RPMI7951 (cell line): ENCODE measurements at places on chromosomes 7 and 10. TPM values are rescaled to one million over a fixed set of nuclear protein-coding genes. Genes with fewer than 3 reads are reported as not detected.

Gene PRKCQ
- not detected in 2 replicates for total RNA-seq

- DNase-seq = no peak
Observed at GRCh38 chr10:543862-544822, 145.3 kb downstream of the DIP2C start.

DNA sequence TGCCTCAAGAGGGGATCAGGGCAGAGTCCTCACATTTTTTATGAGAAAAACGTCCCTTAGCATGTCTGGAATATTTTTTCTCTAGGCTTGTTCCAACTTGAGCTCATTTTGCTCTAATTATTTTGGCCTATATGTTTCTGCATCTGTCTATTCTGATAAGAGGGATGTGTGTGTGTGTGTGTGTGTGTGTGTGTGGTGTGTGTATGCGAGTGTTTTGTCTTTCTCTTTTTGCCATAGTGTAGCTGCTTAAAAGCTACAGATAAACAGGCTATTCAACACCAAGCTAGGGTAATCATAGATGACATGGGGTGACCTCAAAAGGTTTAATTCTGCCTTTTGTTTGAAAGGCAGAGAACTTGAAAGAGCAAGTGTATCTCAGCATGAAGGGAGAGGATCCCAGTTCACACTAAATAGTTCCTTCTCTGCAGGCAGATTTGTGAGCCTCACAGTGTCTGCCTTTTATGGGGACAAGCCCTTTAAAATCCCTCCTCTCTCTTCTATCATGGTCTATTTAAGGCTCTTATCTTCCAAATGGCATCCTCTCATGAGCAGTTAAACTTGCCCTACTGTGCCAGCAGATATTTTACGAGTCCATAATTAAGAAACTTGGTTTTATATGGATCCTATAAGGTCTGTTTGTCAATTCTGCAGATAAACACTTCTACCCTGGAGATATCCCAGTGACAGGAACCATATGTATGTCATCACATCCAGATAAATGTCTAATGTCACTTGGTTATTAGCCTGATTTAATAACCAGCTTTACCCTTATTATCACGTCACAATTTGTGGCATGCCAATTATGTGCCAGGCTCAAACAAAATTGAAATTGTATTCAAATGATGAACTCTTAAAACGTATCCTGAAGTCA is 202.9 kb upstream of the MTPN start:
- no peak for DNase-seq

Gene SCIN
- not detected in 2 replicates for total RNA-seq

Gene MGMT
- total RNA-seq = 6.2 and 7.5 TPM in 2 replicates

Gene OR6B1
- total RNA-seq = not detected in 2 replicates

DNA sequence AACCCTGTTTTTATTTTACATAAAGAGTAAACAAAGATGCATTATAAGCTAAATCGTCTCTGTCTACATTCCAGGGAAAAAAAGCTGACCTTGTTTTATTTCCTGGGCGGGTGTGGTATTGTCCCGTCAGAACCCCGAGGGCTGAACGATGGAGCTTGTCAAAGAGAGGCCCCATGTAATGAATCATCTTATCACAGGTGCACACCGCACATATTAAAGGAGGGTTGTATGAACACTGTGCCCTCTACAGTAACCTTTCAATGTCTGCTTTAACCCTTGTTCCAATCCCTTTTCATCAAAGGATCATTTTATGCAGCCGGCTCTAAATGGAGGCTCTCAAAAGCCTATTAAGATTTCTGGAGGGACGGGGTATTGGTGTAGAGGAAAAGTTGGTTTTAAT is 158.5 kb upstream of the YAE1 start:
- DNase-seq = no peak

DNA sequence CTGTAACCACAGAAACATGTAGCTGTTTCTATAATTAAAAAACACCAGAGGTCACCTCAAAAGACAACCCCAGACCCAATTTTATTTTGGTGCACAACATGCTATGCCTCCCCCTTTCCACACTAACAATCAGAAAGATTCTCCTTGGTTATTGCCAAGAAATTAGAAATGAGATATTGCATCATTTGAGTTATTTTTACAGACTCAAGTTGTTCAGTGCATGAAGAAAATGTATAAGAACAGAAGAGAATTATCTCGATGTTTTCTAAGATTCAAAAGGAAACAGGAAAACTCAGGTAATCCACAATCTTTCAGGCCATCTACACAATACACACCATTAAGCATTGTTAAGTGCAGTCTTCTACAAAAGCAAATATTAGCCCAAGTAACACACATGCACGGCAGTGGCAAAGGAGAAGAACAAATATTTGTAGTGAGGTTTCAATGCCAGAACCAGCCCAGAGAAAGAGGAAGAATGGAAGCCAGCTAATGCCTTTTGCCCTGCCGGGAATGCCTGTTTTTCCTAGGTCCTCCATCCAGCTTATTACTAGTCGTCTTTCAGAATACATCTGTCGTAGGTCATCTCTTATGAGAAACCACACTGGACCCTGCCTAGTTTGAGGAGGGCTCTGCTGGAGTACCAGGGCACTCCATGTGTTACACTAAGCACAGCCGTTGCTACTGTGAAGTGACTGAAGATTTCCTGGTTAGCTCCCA is 67.6 kb upstream of the C1GALT1 start:
- DNase-seq = no peak

GRCh38 chr7:130471974-130472373 is 19.9 kb upstream of the MEST start:
- no peak for DNase-seq

DNA sequence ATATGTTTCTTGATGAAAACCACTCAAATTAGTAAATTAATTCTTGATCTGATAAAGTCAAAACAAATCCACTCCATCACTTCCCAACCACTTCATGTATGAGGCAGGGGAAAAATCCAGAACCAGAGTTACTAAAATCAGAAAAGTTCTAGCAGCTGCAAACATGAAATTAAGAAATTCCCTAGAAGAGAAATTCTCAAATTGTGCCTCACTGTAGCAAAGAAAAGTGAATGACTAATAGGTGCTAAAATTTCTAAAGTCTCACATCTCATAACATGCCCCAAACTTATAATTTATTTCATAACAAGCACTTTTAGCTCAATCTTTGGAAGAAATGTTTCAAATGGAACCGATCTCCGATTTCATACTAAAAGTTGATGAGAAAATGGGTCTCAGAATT is 345.0 kb upstream of the AOAH start:
- DNase-seq = no peak

DNA sequence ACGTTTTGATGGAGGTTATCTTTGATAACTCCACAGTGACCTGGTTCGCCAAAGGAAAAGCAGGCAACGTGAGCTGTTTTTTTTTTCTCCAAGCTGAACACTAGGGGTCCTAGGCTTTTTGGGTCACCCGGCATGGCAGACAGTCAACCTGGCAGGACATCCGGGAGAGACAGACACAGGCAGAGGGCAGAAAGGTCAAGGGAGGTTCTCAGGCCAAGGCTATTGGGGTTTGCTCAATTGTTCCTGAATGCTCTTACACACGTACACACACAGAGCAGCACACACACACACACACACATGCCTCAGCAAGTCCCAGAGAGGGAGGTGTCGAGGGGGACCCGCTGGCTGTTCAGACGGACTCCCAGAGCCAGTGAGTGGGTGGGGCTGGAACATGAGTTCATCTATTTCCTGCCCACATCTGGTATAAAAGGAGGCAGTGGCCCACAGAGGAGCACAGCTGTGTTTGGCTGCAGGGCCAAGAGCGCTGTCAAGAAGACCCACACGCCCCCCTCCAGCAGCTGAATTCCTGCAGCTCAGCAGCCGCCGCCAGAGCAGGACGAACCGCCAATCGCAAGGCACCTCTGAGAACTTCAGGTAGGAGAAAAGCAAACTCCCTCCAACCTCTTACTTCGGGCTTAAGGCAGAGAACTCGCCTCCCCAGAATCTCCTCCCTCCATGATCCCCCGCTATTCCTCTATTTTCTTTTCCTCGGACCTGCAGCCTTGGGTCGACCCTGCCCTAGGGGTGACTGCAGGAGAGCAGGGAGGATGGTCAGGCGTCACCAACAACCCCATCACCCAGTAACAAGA is at the start of gene SERPINE1:
Gene SERPINE1 (plus strand): TSS at position 454 of the 809 bp plus-strand sequence. CDS start 1,290 bp downstream, outside the sequence.
- peak; percentile 100 for DNase-seq

DNA sequence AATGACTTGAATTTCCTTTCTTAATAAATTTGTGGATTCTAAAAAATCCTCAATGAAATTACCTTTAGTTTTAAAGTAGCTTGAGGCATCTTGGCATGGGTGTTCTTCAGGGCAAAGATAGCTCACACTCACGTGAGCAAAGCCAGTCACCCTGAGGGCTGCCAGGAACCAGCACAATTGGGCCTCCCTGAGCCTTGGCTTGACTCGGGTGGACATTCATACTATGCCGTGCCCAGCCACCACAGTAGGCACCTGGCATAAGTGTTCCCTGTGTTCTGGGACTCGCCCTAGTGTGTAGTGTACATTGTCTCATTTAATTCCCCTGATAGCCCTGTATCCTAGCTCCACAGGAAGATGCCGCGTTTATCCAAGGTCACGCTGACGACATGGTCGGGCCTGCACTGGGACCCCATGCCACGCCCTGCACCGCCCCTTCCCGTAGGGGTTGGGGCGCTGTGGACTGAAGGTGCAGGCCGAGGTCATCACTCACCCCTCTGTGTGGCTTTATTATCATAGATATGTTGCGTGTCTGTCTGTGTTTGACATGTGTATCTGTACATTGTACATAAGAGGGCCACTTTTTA is 67.7 kb downstream of the DYNC2I1 start:
- DNase-seq = no peak

DNA sequence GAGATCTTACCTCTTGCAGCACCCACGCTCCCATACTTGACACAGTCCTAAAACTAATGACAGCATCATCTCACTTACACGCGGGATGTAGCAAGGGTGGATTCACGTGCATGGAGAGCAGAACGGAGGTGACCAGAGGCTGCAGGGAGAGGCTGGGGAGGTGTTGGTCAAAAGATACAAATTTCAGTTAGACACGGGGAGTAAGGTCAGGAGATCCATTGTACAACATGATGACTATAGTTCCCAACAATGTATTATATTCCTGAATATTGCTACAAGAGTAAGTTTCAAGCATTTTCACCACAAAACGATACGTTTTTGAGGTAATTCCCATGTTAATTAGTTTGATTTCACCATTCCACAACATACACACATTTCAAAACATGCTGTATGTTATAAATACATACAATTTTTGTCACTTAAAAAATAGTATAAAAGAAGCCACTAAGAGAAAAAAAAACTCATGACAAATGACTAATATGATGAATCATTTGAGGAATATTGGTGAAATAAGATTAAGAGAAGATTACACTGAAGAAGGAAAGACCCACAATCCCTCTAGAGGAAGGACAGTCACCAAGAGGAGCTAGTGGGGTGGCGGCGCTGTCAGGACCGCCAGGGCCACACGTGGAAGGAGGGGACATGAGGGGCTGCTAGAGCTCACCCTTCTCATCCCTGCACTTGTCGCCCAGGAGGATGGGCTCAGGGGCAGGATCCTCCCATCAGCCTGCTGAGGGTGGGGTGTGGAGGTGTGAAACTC is 49.4 kb upstream of the EGFR start:
- peak; percentile 37 for DNase-seq

Gene BTBD16
- not detected in 2 replicates for total RNA-seq

DNA sequence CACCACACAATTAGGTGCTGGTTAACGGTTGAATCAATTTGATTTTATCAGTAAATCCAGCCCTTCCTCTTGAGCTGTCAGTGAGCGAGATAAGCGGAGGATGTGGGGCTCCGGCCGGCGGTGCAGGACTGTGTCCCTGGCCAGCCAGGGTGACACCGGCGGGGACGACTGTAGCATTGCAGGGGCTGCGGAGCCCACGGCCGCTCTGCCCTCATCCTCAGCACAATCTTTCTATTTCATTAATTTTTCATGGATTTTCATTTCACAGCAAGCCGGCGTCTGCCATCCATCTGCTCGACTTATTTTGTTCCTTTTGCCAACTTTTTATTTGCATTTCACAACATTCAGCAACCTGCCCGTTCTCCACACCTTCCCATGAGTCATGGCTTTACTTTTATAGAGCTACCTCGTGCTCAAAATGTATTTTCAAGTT is 4.7 kb downstream of the ADARB2 start:
- DNase-seq = no peak

Gene EIF5AL1
- 0.12 and 0.29 TPM in 2 replicates for total RNA-seq

- peak; percentile 90 for DNase-seq
Observed at GRCh38 chr10:4498711-4499251, 327.2 kb upstream of the AKR1E2 start.

GRCh38 chr7:41693150-41693997 is 9.5 kb downstream of the INHBA start:
- no peak for DNase-seq

- no peak for DNase-seq
Observed at GRCh38 chr10:49615213-49615612, 1.4 kb downstream of the CHAT start.

DNA sequence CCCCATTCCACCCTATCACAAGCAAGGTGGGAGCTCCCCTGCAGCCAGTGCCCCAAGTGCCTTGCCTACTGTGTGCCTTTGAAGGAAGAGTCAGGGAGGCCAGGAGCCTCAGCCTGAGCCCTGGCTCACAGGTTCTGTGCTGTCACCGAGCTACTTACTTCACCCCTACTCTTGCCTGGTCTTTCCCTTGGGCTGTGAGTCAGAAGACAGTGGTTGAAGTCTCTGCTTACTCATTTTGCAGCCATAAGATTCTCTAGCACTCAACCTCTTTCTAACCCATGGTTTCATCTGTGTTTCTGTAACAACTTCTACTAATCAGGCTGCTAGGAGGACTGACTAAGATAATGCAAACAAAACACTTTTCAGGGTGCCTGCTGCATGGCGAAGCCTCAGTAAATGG is 114.5 kb downstream of the PLCE1 start:
- DNase-seq = peak; percentile 5

DNA sequence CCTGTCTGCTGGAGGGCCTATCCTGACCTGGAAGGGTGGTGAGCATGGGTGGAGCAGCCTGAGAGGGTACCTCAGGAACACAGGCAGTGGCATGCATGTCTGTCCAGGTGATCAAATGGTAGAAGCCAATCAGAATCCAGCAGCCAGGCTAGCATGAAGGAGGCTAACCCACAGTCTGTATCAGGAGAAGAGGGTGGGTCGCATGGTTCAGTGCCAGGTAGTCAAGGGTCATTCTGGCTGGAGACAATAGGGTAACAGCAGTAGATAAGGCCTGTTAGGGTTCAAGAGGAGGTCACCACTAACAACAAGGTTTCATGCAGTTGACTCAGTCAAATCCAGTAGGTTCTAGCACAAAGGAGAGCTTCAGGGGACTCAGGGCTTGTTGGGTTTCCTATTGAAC is 10.4 kb downstream of the ALDH18A1 start:
- no peak for DNase-seq

Gene TDRD1
- not detected in 2 replicates for total RNA-seq

Gene SAMD9L
- 25.9 and 33.9 TPM in 2 replicates for total RNA-seq

- DNase-seq = no peak
Observed at GRCh38 chr10:126085806-126086205, 189.4 kb downstream of the FANK1 start.

DNA sequence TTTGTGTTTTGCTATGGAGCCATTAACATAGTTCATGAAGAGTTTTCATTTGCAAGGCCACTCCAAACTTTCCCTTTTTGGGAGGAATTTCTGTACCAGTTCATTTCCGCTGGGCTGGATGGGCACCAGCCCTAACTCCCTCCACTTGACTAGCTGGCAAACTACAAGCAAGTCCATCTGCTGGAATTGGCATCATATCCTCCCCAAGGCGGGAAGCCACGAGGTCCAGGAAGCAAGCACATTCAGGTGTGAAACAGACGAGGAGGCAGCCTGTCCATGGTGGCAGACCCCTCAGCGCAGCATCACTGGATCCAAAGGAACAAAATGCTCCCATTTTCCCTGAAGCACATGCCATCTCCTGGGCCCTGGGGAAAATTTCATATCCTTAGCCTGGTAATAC is 125.8 kb downstream of the ABLIM1 start:
- no peak for DNase-seq

GRCh38 chr10:23199768-23200511 is 7.8 kb downstream of the PTF1A start:
- no peak for DNase-seq
